ENCODE measurements at places on chromosomes 5 and 9.

- peak; percentile 83 for DNase-seq
- peak overlapping the region; percentile 9 for H3K4me3 ChIP-seq
- no peaks in the 10 kb centered on the region for H3K27me3 ChIP-seq
- H3K27ac ChIP-seq, result peak overlapping the region; percentile 61
- H3K36me3 ChIP-seq, result no peaks in the 10 kb centered on the region
Measured at GRCh38 chr5:172443441-172444109, 10.8 kb downstream of the SH3PXD2B start.

GRCh38 chr5:13470263-13470662, 474.2 kb downstream of the DNAH5 start:
- no peaks in the 10 kb centered on the region for H3K36me3 ChIP-seq
- no peaks in the 10 kb centered on the region for H3K27me3 ChIP-seq
- no peaks in the 10 kb centered on the region for H3K4me1 ChIP-seq

DNA sequence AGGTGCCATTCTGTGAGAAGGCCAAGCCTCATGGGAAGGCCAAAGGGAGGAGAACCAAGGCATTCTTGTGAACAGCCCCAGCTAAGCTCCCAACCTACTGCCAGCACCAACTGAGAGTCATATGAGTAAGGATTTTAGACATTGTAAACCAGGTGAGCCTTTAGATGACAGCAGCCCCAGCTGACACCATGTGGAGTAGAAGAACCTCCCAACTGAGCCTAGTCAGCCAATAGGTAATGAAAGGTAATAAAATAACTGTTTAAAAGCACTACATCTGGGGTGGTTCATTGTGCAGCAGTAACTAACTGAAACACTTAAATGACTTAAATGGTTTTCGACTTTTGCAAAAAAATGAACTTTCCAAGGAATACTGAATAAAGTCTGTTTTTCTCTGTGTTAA, 172.6 kb upstream of the KIF2A start:
- H3K27me3 ChIP-seq, result no peaks in the 10 kb centered on the region
- H3K4me1 ChIP-seq, result no peaks in the 10 kb centered on the region
- no peak for DNase-seq

DNA sequence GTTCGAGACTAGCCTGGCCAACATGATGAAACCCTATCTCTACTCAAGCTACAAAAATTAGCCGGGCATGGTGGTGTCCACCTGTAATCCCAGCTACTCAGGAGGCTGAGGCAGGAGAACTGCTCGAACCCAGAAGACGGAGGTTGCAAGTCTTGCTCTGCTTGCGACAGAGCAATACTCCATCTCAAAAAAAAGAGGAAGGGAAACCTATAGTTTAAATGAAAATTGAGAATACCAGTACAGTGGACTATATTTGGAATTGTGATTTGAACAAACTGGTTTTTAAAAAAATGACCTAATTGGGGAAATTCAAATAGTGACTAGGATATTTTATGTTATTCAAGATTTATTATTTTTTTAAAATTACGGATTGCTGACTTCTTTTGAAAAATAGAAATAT, 33.2 kb downstream of the DIAPH1 start:
- H3K27me3 ChIP-seq, result no peaks in the 10 kb centered on the region
- H3K27ac ChIP-seq, result no peak overlapping the region
- H3K4me3 ChIP-seq, result no peak overlapping the region
- H3K36me3 ChIP-seq, result peaks cover 43% of the 10 kb centered on the region
- DNase-seq, result no peak

GRCh38 chr9:74078647-74079046, 418.5 kb upstream of the RORB start:
- no peaks in the 10 kb centered on the region for H3K4me1 ChIP-seq
- no peaks in the 10 kb centered on the region for H3K27me3 ChIP-seq
- H3K4me3 ChIP-seq, result no peak overlapping the region
- H3K27ac ChIP-seq, result no peak overlapping the region

DNA sequence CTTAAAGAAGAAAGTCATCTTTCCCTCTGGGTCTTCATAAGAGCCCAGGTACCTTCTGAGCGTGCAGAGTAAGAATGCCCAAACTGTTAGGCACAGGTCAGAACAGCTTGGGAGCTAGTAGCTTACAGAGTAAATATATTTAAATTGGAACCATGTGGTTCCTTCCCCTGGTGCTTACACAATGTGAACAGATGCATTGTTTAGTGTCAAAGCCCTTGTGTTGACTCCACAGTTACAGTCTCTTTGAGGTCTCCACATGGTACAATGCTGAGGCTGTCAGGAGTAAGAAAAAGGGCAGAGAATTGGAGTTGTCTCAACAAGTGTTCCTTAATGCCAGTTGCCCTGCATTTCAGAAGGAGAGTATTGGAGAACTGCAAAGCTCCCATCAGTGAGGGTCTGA, 188.5 kb downstream of the PAPPA start:
- no peaks in the 10 kb centered on the region for H3K27me3 ChIP-seq
- no peak for DNase-seq
- peaks cover 2% of the 10 kb centered on the region for H3K36me3 ChIP-seq

- H3K4me1 ChIP-seq, result peaks cover 2% of the 10 kb centered on the region
- no peaks in the 10 kb centered on the region for H3K27me3 ChIP-seq
- no peaks in the 10 kb centered on the region for H3K36me3 ChIP-seq
- DNase-seq, result no peak
- peak overlapping the region; percentile 68 for H3K27ac ChIP-seq
- H3K4me3 ChIP-seq, result no peak overlapping the region
Measured at GRCh38 chr9:76917299-76917698, 11.4 kb upstream of the PRUNE2 start.

GRCh38 chr5:149036168-149036567, 26.7 kb downstream of the SH3TC2 start:
- H3K4me1 ChIP-seq, result no peaks in the 10 kb centered on the region
- H3K27ac ChIP-seq, result no peak overlapping the region
- H3K36me3 ChIP-seq, result no peaks in the 10 kb centered on the region
- H3K27me3 ChIP-seq, result no peaks in the 10 kb centered on the region
- no peak for DNase-seq

- no peak for DNase-seq
- H3K27ac ChIP-seq, result no peak overlapping the region
- no peak overlapping the region for H3K4me3 ChIP-seq
- H3K27me3 ChIP-seq, result no peaks in the 10 kb centered on the region
Measured at GRCh38 chr9:20397348-20397747, 225.0 kb downstream of the MLLT3 start.

- H3K4me1 ChIP-seq, result no peaks in the 10 kb centered on the region
- H3K4me3 ChIP-seq, result no peak overlapping the region
- H3K27ac ChIP-seq, result no peak overlapping the region
- DNase-seq, result no peak
Measured at GRCh38 chr9:117233016-117233415, 181.8 kb downstream of the ASTN2 start.

DNA sequence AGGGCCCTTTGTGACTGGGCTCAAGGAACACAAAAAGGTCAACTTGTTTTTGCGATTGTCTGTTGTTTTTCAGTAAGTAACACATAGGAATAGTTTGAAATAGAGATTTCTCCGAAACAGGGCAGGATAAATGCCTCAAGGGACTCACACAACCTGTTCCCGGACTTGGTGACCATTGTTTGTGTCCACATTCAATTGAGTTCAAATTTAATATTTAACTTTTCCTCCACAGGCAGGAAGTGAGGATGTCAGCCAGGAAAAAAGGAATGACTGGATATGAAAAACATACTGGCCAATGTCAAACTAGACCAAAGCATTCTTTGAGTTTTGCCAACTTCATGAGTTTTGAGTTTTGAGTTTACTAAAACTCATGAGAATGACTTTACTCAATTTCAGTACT, 72.7 kb downstream of the SPATA31C2 start:
- no peak overlapping the region for H3K4me3 ChIP-seq
- H3K4me1 ChIP-seq, result no peaks in the 10 kb centered on the region
- no peak overlapping the region for H3K27ac ChIP-seq
- H3K36me3 ChIP-seq, result no peaks in the 10 kb centered on the region
- no peaks in the 10 kb centered on the region for H3K27me3 ChIP-seq
- no peak for DNase-seq

DNA sequence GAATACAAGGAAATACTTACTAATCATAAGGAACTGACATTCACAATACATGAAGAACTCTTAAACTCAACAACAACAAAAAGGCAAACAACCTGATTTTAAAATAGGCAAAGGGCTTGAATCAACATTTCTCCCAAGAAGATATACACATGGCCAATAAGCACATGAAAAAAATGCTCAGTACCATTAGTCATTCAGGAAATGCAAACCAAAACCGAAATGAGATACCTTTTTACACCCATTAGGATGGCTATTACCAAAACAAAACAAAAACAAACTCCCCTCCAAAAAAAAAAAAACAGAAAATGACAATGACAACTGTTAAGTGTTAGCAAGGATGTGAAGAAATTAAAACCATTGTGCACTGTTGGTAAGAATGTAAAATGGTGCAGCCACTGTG, 104.1 kb upstream of the ZNF462 start:
- no peak overlapping the region for H3K4me3 ChIP-seq
- DNase-seq, result no peak
- no peaks in the 10 kb centered on the region for H3K36me3 ChIP-seq
- H3K4me1 ChIP-seq, result no peaks in the 10 kb centered on the region

DNA sequence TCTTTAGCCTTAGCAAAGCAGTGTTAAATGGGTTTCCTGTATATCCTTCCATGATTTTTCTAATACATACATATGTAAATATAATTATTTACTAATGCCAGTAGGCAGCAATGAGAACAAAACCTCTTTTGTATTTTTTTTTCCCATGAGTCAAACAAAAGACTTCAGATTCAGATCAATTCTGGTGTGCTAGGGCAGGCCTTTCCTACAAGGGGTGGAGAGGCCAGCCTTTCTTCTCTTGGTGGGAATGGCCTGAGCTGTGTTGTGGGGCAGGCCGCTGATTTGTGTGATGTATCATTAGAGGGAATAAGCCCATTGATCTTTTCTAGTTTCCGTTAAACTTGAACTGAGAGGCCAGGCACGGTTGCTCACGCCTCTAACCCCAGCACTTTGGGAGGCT, 115.5 kb upstream of the DMRT1 start:
- H3K36me3 ChIP-seq, result peaks cover 4% of the 10 kb centered on the region
- peak overlapping the region; percentile 95 for H3K27ac ChIP-seq
- no peak overlapping the region for H3K4me3 ChIP-seq
- no peaks in the 10 kb centered on the region for H3K27me3 ChIP-seq

DNA sequence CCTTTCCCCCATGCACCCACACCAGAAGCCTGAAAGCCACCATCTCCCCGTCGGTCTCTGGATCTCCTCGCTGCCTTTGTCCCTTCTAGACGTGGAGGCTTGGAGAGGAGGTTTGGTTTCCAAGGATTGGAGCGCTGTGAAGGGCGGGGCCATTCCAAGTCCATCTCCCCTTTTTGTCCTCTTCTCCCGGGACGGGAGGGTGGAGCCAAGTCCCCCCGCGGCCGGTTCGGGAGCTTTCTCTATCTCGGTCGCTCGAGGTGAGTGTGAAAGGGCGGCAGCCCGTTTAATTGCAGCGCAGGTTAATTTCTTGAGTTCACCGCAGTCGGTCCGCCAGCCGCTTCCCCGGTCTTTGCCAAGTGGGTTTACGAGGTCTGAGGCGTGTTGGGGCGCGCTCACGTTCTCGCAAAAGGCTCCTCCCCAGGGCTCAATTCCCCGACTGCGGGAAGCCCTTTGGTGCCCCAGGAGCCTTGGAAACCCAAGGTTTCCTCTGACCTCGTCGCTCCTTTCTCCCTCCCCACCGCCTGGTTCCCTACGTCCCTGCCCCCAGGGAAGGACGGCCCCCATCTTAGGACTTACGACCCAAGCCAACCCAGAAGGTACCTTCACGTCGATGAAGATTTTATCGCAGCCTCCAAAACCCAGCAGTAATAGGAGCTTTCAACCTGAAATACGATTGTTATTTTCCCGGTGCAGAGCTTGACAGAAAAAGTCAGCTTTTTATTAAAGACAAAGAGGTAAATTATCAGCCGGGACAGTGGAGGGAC, 2.8 kb upstream of the ZNF462 start:
- no peak for DNase-seq
- peak overlapping the region; percentile 84 for H3K4me3 ChIP-seq
- no peaks in the 10 kb centered on the region for H3K27me3 ChIP-seq
- no peak overlapping the region for H3K27ac ChIP-seq
- no peaks in the 10 kb centered on the region for H3K4me1 ChIP-seq

DNA sequence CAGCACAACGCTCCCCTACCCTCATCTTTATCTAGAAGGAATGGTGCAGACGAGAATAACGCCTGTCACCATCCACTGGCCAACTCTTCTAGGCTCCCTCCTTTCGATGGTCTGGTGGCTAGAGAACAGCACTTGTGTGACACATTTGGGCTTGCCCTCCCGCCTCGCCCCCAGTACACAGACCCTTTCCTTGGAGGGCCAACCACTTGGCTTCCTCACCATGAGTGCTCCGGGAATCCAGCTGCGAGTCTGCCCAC, 1.4 kb downstream of the GNAQ start:
- H3K36me3 ChIP-seq, result no peaks in the 10 kb centered on the region
- H3K27me3 ChIP-seq, result no peaks in the 10 kb centered on the region
- peak overlapping the region; percentile 96 for H3K4me3 ChIP-seq
- H3K27ac ChIP-seq, result peak overlapping the region; percentile 81
- no peak for DNase-seq
- H3K4me1 ChIP-seq, result peaks cover 50% of the 10 kb centered on the region

DNA sequence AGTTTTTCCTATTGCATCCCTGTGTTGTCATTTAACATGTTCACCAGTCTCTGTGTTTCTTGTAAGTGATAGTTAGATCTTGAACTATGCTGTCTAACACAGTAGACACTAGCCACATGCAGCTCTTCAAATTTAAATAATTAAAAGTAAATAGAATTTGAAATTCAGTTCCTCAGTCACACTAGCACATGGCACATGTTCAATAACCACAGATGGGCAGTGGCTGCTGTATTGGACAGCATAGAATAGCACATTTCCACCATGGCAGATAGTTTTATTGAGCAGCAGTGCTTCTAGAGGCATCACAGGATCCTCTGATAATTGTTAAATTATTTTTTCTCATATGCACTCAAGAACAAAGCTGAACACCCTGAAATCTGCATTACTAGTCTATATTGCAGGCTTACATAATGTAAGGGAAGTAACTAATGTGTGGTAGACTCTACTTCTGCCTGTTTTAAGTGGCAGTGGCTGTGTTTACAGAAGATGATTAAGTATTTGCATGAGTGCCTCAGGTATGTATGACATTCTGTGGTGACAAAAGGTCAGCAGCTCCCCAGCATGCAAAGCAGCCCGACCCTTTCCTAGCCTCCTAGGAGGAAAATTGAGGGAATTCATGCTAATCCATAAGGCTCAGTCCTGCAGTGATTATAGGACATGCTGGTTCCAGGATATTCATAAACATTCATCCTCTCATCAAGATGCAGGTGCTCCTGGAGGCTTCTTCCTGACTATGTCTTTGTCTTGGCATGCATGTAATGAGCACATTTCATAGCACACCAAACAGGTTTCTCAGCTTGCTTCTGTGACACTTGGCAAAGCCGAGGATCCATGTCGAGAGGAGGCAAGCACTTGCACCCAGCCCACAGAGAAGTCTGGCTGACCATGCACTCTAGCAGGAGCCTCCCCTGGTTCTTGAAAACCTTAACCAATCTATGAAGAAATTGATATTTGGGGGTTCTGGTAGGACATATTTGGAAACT, 45.5 kb downstream of the SH3RF2 start:
- no peak overlapping the region for H3K27ac ChIP-seq
- H3K4me1 ChIP-seq, result peaks cover 3% of the 10 kb centered on the region
- no peak for DNase-seq
- H3K36me3 ChIP-seq, result no peaks in the 10 kb centered on the region
- no peak overlapping the region for H3K4me3 ChIP-seq

GRCh38 chr5:139955616-139956273, 87.4 kb downstream of the NRG2 start:
- H3K4me3 ChIP-seq, result no peak overlapping the region
- H3K36me3 ChIP-seq, result no peaks in the 10 kb centered on the region
- H3K4me1 ChIP-seq, result no peaks in the 10 kb centered on the region
- DNase-seq, result no peak
- H3K27ac ChIP-seq, result no peak overlapping the region
